Stimulated activated CD8-positive, alpha-beta memory T cell treated with anti-CD3 and anti-CD28 coated beads, Interleukin-4, amount 100 ng/mL, for 48 hours (primary cell): ENCODE measurements at places on chromosomes 4 and X.
A peak's percentile ranks its signal among the peaks of the same experiment; 100 is the strongest.

- DNase-seq, result no peak
Observed at GRCh38 chr4:94253036-94253435, 45.4 kb downstream of the SMARCAD1 start.

- no peak for DNase-seq
Observed at GRCh38 chrX:73962948-73963347, 341.0 kb upstream of the ZCCHC13 start.

- no peak for DNase-seq
Observed at GRCh38 chr4:184439386-184439785, 35.0 kb downstream of the IRF2 start.

- no peak for DNase-seq
Observed at GRCh38 chr4:101158134-101158482, 189.2 kb downstream of the PPP3CA start.

DNA sequence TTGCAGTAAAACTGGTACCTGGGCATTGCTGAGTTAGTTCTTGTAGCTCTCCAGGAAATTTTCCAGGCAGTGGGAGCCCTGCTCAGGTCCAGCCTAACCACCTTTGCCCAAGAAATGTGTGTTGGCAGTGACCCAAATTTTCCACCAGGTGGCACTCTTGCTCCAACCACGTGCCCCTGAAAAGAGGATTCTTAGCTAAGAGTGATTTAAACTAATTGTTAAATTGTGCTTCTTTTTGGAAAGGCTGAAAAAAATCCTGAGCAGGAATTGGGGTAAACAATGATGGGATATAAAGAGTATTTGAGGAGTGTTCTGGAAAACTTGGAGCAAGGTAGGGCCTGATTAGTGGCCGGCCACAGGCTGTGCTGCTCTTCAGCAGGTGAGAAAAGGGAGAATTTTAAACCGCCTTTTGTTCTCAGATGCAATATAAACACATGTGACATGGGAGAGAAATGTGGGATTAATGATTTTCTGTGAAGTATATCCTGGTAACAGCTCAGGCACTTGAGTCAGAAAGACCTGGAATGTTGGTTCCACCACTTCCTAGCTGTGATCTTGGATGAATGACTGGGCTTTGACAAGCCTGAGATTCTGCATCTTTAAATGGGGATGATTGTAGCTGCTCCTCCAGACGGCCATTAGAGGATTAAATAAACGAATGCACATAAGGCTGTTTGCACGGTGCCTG lies 219.6 kb downstream of the PTTG2 start:
- DNase-seq, result peak; percentile 83

DNA sequence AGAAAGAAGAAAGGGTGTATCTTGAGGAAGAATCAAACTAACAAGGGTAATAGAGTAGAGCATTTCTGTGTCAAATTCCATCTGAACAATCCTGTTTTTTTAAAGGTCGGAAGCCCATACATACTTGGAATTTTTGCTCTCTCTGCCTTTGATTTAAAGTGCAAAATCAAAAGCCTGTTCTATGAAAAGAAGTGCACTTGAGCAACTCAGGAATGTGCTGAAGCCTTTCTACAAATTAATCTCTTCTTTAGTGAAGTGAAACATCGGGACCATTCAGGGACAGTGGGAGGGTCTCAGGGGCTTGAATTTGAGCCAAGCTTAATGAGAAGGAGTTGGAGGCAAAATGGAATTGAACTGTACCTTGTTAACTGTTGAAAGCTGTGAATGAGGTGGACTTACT lies 1008.5 kb upstream of the LCORL start:
- no peak for DNase-seq

DNA sequence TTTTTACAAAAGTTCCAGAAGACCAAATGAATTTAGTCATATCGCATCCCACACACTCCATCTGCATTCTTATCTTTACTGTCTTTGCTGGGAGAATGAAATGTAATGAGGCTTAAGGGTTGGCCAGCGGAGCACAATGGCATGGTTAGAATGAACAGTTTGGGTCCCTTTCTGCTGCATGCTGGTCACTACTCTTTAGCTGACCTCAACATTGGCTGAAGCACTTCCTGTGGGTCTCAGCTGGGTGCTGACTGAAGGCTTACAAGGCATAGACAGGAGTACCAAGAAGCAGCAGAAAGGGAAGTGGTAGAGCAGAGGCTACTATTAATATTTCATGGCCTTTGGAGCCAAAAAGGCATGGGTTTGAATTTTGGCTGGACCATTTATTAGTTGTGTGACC lies 159.4 kb upstream of the GPC4 start:
- no peak for DNase-seq

GRCh38 chrX:154058214-154058997 lies 38.7 kb upstream of the IRAK1 start:
- DNase-seq, result no peak

- no peak for DNase-seq
Observed at GRCh38 chrX:68112321-68112720, 321.0 kb downstream of the OPHN1 start.

GRCh38 chrX:131942034-131942433 lies 81.1 kb upstream of the STK26 start:
- no peak for DNase-seq

DNA sequence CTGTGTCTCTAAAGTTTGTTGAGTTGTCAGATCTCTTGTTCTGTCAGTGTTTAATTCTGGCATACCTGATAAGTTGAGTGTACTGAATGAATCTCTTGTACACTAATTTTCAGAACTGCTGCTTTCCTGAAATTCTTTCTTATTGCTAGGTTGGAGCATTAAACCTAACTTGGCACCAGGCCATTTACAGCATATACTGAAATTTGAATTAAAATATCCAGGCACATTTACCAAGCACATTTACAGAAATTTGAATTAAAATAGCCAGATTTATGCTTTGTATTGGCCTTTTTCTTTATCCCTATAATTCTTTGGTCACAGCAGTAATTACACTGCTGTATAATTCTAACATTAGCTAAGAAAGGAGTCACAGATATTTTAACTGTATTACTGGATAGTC lies 8.9 kb downstream of the TMEM33 start:
- DNase-seq, result no peak

- DNase-seq, result no peak
Observed at GRCh38 chr4:152146244-152146643, 385.4 kb upstream of the GATB start.

DNA sequence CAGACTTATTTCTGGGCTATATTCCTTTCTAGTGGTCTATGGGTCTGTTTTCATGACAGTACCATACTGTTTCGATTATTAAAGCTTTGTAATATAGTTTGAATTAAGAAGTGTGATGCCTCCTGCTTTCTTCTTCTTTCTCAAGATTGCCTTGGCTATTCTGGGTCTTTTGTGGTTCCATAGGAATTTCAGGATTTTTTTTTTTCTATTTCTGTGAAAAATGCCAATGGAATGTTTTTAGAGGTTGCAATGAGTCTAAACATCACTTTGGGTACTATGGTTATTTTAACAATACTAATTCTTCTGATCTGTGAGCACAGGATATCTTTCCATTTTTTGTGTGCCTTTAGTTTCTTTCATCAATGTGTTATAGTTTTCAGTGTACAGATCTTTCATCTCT lies 204.3 kb upstream of the HCCS start:
- no peak for DNase-seq

DNA sequence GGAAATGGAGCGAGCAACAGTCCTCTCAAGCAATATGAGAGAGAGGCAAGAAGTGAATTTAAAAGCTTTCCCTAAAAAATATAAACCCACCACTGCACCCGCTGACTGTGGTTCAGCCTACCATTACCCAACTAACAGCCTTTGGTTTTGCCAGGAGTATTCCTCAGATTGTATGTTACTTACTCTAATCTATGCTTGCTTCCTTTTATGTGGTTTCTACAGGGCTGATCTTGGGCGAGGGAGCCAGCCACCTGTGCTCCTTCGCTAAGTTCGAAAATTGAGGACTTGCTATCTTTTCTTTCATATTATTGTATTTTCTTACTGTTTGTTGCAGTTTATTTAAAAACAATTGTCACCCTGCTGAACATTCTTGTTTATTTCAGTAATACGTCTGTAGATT lies 101.1 kb downstream of the DDX53 start:
- DNase-seq, result no peak

DNA sequence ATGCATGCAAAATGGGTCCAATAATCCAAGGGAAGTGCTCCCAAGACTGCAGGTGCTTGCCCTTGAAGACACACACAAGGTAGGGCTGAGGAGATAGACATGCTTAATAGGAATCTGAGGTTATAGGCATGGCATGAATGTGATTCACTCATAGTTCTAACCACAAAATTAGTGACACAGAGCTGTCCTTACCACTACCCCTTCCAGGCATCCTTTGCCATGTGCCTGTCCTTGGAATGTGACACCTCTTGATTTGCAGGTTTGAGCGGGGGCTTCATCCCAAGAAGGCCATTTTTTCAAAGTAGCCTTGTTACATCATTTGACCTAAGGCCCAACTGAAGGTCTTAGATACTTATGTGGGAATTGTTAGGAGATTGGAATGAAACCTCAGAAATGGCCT lies 112.5 kb downstream of the CCNG2 start:
- no peak for DNase-seq
